Activated effector memory CD4-positive, alpha-beta T cell treated with Interleukin-2 at 50 U/mL for 16 hours (primary cell): ENCODE measurements at places on chromosomes 4 and X.

DNA sequence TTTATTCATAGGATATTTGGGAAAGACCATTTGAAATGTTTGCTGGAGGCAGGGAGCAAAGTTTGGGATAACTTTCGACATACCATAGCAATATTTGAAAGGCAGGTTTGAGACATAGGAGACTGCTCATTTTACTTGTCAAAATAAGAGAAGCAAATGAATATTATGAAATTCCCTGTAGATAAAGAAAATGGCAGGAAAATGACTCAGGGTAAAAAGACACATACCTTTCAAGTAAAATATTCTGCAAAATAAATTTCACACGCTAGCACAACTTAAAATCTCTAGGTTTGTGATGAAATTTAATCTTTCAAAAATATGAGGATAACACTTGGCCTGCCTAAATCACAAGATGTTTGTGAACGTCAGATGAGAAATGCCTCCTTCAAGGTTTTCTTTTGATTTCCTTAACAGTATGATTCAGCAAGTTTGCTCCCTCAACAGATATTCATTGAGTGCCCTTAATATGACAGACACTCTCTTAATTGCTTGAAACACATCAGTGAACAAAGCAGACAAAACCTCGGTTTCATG lies 6.6 kb downstream of the TMEM156 start:
- DNase-seq = no peak

GRCh38 chr4:16739997-16740624 lies 158.3 kb downstream of the LDB2 start:
- DNase-seq = no peak

- no peak for DNase-seq
These were observed 642.2 kb downstream of the C4orf33 start for GRCh38 chr4:129738175-129738574.

GRCh38 chrX:39472161-39472560 lies 625.6 kb downstream of the BCOR start:
- no peak for DNase-seq

DNA sequence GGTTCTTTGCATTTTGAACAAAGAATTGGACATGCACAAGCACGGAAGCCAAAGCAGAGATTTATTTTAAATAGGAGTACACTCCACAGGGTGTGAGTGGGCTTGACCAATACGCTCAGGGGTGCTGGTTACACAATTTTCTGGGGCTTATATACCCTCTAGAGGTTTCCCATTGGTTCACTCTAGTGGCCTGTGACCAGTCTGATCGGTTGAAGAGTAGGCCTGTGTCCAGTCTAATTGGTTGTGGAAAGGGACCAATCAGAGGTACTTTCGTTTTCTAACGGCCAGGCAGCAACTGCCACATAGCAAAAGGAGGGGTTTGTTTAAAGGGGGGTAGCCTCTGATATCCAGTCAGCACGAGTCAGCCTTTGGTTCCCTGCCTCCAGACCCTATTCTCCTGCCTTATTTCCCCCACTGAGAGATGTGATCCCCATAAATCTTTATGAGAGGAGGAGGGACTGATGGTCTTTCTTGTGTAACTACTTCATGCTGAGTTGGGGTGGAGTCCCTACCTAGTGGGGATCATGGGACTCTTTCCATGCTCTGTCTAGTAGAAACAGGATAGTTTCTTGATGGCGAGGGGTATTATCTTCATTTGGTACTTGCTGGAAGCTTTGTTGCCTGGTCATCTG lies 11.3 kb upstream of the AREG start:
- DNase-seq = no peak

DNA sequence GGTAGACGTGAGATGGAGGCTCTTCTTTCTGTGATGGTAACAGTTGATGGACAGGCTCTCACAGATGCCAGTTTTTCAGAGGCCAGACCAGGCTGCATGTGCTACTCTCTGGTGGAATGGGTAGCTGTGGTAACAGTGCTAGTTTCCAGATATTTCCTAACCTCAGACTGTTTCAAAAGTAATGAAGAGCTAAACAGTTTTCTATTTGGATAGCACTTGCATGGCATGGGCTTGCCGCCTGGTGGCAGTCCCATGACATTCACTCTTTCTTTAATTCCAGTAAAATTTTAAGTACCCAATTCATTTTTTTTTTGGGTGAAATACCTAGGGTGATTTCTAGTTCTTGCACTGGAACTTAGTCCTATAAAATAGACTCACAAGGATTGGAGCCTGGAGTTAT lies 220.2 kb upstream of the MAD2L1 start:
- no peak for DNase-seq

DNA sequence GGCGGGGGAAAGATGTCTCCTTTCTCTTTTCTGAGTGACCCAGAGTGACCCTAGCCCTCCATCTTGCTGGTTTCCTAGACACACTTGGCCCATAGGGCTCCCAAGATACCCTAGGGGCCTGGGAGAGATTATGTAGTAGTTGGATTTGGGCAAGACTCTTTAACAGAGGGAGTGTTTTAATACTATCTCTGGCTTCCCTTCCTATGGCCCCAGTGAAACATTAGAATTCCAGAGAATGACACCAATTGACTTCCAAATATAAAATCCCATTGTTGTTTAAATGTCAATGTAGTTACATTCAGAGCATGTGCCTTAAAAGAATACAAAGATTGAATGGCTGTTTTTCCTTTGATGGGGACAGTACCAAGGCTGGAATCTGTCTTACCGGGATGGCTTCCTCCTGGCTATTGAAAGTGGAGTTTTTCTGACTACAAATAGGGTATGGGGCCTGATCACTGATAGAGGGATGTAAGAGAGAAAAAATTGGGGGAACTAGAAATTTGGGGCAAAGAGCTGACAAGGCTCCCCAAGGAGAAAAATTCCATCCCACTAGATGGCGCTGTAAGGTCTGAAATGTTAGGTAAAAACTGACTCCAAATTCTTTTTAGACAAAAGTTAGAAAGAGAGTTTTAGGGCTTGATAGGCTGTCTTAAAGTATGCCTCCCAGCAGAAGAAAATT lies 10.7 kb downstream of the TENT5D start:
- no peak for DNase-seq

- DNase-seq = no peak
These were observed 286.8 kb upstream of the FSTL5 start for GRCh38 chr4:162450531-162451035.

GRCh38 chr4:176090115-176090514 lies 24.5 kb downstream of the WDR17 start:
- DNase-seq = no peak

DNA sequence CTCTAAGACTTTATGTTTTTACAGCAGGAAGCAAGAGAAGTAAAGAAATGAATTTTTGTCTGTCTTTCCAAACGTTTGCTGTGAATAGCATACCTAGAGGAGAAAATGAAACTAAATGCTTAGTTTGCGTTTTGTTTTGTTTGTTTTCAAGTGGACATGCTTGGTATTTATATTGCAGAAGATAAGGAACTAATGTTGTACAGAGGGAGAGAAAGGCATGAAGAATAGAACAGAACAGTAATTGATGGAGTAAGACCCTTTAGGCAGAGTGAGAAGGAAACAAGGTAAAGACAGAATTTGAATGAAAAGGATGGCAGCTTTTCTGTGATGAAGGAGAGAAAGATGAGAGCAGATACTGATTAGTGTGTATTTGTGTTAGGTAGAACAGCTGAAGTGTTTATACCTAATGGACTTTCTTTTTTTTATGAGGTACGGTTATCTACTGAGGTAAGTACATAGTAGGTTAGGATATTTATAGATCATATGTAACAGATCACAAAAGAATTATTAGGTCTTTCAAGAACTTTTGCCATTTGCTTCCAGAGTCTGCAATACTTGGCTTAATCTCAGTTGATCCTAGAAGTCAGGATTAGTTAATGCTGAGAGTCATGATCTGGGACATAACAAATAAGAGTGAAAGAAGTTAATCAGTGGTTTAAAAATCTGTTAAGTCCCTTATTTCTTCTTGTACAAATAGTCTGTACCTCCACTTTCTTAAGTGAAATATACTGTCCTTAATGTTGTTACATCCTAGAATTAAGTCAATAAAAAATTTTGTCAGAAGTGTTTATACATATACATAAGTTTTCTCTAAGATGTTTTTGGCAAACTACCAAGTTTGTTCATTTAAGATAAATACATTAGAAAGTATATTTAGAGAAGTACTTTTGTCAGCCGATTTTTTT lies 36.8 kb downstream of the FABP2 start:
- DNase-seq = no peak

DNA sequence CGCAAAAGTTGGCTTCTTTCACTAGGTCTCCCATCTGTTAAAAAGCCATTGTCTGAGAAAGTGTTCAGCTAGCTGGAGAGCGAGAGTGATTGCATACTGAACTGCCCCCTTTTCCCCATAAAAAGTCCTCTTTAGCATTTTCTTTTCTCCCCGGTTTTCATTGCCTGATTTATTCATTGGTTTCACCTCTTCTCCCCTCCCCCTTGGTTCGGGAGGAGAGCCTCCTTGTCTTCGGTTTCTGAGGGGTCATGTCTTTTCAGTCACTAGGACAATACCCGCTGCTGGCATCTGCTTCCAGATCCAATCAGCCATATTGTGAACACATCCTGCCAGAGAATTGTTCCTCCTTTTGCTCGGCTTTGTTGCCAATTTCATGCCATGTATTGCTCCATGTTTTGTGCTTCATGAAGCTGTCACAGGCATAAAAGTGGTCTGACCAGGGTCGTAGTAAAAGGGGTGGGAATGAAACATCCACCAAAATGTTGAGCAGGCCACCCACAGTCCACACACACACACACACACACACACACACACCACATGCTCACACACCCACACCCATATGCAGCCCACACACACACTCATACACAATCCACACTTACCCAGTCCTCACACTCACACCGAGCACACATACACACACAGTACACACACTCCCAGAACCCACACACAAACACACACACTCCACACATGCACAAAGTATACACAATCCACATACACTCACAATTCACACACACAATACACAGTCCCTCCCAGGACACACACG lies 136.0 kb downstream of the NKX6-1 start:
- DNase-seq = no peak

DNA sequence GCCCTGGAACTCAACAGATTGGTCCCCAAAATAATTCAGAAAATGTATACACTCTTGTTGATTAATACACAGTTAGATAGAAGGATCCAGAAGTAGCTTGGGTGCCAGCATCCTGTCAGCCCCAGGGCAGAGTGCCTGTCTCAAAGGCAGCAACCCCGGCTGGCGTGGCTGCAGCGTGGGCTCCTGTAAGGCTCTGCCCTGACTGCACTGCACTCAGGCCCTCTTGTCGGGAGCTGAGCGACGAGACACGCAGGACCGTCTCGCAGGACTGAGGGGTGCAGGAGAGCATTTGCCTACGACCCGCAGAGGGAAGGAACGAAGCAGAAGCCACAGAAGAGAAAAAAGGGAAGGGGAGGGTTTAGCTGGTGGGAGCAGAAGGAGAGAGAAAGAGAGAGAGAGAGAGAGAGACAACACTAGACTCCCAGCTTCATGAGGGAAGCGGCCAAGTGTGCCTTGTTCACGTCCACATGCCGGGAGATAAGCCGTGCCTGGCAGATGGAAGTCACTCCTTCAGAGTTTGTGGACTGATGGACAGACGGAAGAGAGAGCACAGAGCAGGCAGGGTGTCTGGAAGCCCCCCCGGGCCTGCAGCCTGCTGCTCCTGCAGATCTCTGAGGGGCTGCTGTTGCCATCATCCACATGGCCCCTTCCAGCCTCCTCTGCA lies 38.7 kb upstream of the HELT start:
- DNase-seq = no peak

DNA sequence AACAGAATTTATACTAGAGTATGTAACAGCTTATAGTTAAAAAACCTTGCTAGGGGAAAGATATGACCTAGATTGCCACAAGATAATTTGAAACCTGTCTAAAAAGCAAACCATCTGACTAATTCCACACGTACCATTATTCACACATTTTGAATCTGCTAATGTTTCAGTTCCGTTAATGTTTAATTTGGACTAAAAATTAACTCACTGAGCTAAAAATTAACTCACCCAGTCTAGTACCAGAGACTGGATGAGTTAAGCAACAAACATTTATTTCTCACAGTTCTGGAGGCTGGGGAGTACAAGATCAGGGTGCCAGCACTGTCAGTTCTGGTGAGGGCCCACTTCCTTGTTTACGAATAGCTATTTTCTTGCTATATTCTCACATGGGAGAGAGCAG lies 231.5 kb upstream of the DIAPH2 start:
- DNase-seq = no peak

DNA sequence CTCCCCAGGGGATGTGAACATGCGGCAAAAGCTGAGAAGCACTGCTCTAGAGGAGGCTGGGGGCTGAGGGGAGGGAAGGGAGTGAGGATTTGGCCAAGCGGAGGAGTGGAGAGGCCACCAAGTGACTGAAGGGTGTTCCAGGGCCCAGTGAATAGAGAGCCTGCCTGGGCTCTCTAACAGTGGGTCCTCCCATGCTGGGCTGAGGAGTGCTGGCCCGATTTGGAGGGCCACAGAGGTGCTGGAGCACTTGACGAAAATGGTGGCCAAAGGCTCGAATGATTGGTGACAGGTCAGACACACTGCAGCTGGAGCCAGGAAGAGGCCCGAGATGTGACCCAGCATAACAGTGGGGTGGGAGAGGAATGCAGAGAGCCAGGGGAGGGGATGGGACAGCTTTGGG lies 37.5 kb upstream of the MAP3K15 start:
- DNase-seq = no peak

DNA sequence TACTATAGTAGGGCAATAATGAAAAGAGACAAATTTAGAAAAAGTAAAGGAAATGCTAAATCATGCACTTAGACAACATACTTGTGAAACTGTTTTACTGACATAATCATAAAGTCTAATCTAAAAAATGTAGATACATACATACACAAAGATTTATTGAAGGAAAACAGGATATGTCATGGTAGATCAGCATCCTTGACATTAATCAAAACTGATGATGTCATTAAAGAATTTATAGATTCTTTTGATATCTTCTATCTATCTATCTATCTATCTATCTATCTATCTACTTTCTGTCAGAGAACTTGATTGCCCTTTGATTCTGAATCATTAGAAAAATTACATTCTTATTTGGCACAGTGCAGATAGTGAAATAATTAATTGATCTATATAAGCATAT lies 311.3 kb downstream of the CCSER1 start:
- DNase-seq = no peak

DNA sequence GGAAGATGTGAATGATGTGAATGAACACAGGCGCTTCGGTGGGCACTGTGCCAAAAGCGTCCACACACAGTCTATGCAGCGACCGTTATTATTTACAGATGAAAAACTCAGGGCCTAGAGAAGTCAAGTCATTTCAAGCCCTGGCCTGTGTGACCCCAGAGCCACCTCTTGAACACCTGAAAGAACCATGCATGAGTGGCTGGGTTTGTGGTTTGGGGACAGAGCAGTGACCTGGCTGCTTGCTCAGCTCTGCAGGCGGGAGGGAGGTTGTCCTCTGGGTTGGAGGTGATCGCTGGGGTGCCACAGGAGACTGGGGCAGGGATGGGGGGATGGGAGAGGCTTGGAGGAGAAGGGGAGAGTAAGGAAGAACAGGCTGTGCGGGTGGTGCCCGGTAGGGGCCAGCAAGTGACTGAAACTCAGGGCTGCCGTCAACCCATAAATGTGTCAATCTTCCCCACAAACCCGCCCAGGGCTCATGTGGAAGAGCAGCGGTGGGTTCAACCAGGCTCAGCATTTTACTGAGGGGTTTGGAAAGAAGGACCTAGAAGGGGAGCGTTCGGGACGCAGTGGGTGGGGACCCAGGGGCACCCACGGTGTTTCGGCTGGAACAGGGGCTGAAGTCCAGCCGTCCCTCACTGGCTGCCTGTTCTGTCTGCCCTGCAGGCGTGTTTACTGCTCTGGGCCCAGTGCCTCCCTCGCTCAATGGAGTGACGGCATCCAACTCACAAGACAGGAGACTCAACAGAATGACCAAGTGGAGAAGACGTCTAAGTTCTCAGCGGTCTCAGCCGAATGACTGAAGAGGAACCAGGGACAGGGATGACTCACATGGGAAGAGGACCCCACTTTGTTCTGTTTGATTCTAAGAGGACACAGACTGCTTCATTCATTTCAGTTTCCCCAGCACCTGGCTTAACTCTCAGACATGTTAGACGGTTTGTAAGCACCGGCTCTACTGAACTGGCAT lies 167.8 kb downstream of the AFAP1 start:
- no peak for DNase-seq
